ENCODE measurements at places on chromosomes 3 and 15. TPM values are rescaled to one million over a fixed set of nuclear protein-coding genes. Genes with fewer than 3 reads are reported as not detected.

- DNase-seq, result no peak
- no peaks in the 10 kb centered on the region for H3K27me3 ChIP-seq
- H3K27ac ChIP-seq, result no peak overlapping the region
- H3K4me3 ChIP-seq, result no peak overlapping the region
- peaks cover 42% of the 10 kb centered on the region for H3K4me1 ChIP-seq
Observed at GRCh38 chr3:17035966-17036365, 151.2 kb downstream of the PLCL2 start.

DNA sequence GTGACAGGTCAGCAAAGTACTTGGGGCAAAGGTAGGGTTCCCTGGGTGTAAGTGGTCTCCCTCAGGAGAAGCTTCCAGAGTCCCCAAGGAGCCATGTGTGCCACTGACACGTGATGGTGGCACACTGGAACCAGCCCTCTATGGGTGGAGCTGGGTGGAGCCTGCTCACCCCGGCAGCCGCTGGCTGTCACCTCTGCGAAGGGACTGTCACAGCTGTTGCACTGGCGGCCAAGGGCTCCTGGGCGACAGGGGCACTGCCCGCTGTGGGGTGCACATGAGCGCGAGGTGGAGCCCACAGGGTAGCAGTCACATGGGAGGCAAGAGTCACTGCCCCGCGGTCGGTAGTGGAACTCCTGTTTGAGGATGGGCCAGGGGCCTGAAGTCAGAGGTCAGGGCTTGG, 12.0 kb downstream of the CELSR3 start:
- DNase-seq, result no peak
- H3K27me3 ChIP-seq, result peaks cover 4% of the 10 kb centered on the region
- no peaks in the 10 kb centered on the region for H3K4me1 ChIP-seq
- H3K36me3 ChIP-seq, result no peaks in the 10 kb centered on the region

DNA sequence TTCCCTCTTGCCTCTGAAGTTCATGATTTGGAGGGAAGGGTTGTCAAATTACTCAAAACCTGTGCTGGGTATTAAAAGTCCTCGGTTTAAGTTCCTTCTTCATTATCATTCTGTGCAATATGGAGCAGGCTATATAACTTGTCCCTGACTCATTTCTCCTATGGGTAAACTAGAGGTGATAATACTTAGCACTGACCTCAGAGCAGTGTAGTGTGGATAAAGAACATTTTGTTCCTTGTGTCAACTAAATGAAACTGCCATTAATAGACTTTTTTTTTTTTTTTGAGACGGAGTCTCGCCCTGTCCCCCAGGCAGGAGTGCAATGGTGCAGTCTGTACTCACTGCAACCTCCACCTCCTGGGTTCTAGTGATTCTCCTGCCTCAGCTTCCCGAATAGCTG, 2.2 kb upstream of the BBX start:
- no peaks in the 10 kb centered on the region for H3K36me3 ChIP-seq
- no peak overlapping the region for H3K4me3 ChIP-seq
- peaks cover 9% of the 10 kb centered on the region for H3K4me1 ChIP-seq
- DNase-seq, result no peak
- peaks cover under 1% of the 10 kb centered on the region for H3K27me3 ChIP-seq
- H3K27ac ChIP-seq, result no peak overlapping the region

Gene CADM2
- not detected for total RNA-seq

Gene ATP13A4
- total RNA-seq, result not detected

Gene SLC12A8
- 4.6 TPM for total RNA-seq

GRCh38 chr3:14345496-14346150, 56.8 kb upstream of the SLC6A6 start:
- no peak overlapping the region for H3K4me3 ChIP-seq
- peaks cover 27% of the 10 kb centered on the region for H3K4me1 ChIP-seq
- H3K36me3 ChIP-seq, result no peaks in the 10 kb centered on the region

Gene PAK6
- not detected for total RNA-seq

Measured in HFFc6 (cell line).